ENCODE measurements at places on chromosomes 3 and 15. TPM values are rescaled to one million over a fixed set of nuclear protein-coding genes. Genes with fewer than 3 reads are reported as not detected.
A peak's percentile ranks its signal among the peaks of the same experiment; 100 is the strongest.

The VEPH1 gene
- 1.7 TPM for total RNA-seq

- DNase-seq = no peak
These were observed 91.7 kb upstream of the IGSF10 start for GRCh38 chr3:151552589-151552988.

DNA sequence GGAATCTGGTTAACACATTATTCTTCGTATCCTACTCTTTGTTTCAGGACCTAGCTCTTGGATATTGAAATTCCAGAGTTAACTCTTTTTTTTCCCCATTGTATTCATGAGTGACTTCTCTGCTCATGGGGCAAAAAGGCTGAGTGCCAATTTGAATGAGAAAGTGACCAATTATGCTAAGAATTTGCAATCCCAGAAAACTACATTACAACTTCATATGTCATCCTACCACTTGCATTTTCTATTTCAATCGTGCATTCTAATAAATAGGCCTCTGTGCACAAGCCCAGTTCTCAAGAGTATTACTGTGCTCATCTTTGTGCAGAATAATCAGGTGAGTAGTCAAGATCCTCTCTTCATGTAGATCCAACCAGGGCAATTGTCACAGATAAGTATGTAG is 537.8 kb downstream of the OTOL1 start:
- no peak for DNase-seq

GRCh38 chr3:149969110-149969939 is 1.4 kb downstream of the PFN2 start:
- DNase-seq = peak; percentile 67

GRCh38 chr15:25236143-25236860 is 202.5 kb downstream of the UBE3A start:
- peak; percentile 23 for DNase-seq

GRCh38 chr3:71288269-71288930 is 295.1 kb downstream of the FOXP1 start:
- DNase-seq = no peak
